ENCODE measurements at places on chromosomes 5 and 9.
A peak's percentile ranks its signal among the peaks of the same experiment; 100 is the strongest.

GRCh38 chr9:82777366-82777765, 285.6 kb downstream of the RASEF start:
- DNase-seq = no peak

DNA sequence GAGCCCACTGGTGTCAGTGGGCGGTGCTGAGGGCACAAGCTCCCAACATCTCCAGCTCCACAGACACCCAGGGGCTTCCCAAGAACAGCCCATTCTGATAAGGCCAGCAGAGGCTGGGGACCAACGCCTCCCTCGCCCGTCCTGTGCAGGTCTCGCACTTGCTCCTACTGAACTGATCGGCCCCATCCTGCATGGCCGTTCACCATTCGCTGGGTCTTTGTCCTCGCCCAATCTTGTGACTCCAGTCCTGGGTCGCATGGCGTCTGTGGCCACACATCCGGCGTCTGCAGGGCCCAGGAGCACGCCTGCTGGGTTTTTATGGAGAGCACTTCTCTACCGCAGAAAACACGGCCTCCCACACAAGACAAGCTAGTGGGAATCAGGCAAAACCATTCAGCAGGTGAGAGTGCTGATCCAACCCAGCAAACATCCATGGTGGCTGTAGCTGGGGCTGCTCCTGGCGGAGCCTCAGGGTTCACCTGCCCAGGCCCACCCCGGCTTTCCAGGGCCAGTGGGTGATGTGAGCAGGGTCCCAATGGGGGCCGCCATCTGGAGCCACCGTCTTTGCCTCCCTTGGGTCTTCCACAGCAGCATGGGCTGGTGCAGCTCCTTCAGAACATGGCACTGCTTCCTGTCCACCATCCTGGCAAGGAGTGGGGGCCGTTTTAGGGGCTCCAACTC, 7.4 kb downstream of the LRRC14B start:
- DNase-seq = no peak

DNA sequence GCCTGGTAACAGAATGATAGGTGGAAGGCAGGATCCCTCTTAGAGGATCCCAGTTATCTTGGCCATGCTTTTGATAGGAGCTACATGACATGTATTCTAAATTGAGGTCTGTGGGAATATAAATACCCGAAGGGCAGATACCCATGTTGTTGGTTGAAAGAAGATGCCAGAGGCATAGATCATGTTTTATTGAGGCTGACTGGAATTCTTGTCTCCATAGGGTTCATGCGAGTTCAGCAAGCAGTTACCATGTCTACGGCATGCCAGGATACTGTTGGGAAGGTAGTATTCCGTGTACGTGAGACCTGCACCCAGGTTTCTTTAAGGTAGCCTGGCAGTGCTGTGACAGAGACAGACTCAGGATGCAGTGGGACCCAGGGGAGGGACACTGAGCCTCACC, 230.7 kb downstream of the NR3C1 start:
- DNase-seq = no peak

GRCh38 chr5:59279979-59280378, 613.5 kb downstream of the PDE4D start:
- no peak for DNase-seq

- no peak for DNase-seq
Observed at GRCh38 chr9:90801973-90802322, 329 bp downstream of the SYK start.

- no peak for DNase-seq
Observed at GRCh38 chr5:65141493-65141892, 340.2 kb downstream of the ADAMTS6 start.

GRCh38 chr9:17556255-17556654, 22.6 kb upstream of the SH3GL2 start:
- DNase-seq = no peak

- DNase-seq = peak; percentile 75
Observed at GRCh38 chr9:112487008-112487798, 576 bp downstream of the KIAA1958 start.

- no peak for DNase-seq
Observed at GRCh38 chr9:137136881-137137607, 1.9 kb upstream of the GRIN1 start.

- DNase-seq = no peak
Observed at GRCh38 chr5:138938526-138938925, 63.4 kb upstream of the LRRTM2 start.

DNA sequence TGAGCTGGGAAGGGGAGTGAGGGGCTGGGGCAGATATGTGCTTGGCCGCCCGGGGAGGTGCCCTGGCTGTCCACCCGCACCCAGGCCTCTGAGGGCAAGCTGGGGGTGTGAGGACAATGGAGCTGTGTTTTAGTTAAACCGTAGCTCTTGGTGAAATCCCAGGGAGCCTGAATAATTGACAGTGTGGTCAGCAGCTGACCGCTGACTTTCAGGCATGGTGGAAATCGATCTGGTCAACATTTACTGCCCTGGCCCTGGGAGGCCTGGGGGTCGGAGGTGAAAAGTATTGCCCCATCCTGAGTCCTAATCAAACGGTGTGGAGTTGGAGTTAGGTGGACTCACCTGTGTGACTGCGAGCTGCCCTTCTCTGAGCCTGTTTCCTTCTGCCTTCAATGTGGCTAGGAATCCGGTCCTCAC, 31.2 kb upstream of the CRB2 start:
- DNase-seq = no peak

GRCh38 chr9:134648701-134649530, 7.3 kb downstream of the COL5A1 start:
- no peak for DNase-seq

GRCh38 chr5:16461782-16462181, 3.8 kb downstream of the ZNF622 start:
- no peak for DNase-seq

- no peak for DNase-seq
Observed at GRCh38 chr9:124303762-124304161, 46.0 kb downstream of the NEK6 start.

GRCh38 chr5:138273834-138274188, 610 bp downstream of the GFRA3 start:
- DNase-seq = no peak

GRCh38 chr9:108374626-108375025, 481.2 kb downstream of the ACTL7B start:
- no peak for DNase-seq

Measured in sigmoid colon (tissue), 7 donors.